ENCODE measurements at places on chromosomes 2 and 18.

GRCh38 chr2:181877181-181877664 lies 14.3 kb upstream of the ITPRID2 start:
- DNase-seq = no peak

DNA sequence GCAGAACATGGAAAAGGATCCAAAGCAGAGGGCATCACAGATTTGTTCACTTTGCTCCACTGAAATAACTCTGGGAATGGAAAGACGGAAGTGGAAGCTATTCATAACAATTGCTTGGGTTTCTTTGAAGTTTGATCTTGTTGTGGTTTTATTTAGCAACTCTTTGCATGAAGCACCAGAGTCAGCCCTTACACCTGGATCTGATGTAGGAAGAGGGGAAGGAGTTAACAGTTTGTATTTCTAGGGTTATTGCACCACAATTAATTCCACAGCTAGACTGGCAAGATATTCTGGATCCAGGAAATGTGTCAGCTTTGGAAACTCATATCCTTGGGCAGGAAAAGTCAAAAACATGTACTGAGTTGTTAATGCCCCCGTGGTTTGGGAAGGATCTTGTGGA lies 1143.4 kb downstream of the CNTNAP5 start:
- DNase-seq = no peak

DNA sequence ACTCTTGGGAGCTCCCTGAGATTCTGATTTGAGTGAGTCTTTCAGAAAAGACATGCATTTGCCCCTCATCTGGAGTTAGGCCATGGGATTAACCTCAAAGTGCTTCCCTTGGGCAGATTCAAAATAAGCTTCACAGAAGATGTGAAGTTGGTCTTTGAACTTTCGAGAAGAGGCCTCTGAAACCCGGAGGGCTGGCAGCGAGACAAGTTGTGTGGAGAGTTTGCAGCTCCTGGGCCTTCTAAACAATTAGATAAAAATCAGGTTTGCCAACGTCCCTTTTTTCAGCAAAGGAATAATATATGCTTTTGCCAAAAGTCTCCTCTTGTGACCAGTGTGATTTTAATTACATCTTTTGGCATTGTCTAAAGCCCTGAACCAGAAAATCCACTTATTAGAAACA lies 489.7 kb downstream of the SOX11 start:
- DNase-seq = peak; percentile 35

DNA sequence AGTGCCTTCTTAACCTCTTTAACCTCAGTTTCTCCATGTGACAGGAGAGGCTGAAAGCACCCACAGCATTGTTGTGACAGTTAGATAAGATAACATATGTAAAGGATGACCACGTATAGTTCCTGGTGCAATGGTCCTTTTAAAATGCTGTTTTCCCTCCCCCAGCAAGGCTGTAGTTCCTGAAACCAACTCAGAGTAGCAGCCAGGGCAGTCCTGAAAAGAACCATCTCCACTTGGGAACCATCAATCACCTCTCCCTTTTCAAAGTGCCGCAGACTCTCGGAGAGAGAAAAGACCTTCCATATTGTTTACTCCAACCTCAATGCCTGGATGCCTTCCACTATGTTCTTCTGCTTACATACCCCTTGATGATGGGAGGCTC lies 158.8 kb downstream of the DDX1 start:
- no peak for DNase-seq

- no peak for DNase-seq
Observed at GRCh38 chr2:219495531-219496122, 3.1 kb upstream of the GMPPA start.

DNA sequence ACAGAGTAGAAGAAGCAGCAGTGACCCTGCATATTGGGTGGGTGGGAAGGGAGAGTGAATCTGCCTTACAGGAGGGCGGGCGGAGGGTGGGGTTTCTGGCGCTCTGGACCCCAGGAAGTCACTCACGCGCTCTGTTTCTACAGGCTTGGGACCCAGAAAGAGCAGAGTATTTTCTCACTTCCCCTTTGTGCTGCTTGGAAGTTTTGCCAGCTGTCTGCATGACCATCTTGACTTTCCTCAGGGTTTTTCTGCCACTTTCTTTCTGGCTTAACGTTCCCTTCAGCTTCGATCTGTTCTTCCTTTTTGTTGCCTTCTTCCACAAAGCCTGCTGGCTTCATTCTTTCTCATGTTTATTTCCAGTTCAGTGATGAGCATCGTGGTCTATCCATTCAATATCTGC lies 383.1 kb downstream of the GALR1 start:
- no peak for DNase-seq
